NCI-H187 (cell line): ENCODE measurements at places on chromosomes 1 and 21.

GRCh38 chr21:34513129-34513675, 1.2 kb upstream of the KCNE1 start:
- no peak for DNase-seq

GRCh38 chr1:176880955-176881595, 283.4 kb downstream of the ASTN1 start:
- DNase-seq: peak; percentile 66

DNA sequence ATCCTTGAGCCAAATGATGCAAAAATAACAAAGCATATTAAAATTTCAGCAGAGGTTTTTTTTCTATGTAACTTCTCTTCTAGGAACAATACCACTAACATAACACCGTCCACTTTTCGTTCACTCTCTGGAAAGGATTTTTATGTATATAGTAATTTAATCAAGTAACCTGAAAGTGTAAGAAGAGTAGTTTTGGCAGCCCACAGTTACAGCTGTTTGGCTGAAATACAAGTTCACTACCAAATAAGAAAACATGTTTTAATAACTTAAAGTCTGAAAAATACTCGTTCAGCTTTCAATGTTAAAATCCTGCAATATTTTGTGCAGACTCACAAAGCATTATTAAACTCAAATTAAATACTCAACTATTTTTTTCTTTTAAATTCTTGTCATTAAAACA, 896.8 kb upstream of the ADGRL4 start:
- no peak for DNase-seq

DNA sequence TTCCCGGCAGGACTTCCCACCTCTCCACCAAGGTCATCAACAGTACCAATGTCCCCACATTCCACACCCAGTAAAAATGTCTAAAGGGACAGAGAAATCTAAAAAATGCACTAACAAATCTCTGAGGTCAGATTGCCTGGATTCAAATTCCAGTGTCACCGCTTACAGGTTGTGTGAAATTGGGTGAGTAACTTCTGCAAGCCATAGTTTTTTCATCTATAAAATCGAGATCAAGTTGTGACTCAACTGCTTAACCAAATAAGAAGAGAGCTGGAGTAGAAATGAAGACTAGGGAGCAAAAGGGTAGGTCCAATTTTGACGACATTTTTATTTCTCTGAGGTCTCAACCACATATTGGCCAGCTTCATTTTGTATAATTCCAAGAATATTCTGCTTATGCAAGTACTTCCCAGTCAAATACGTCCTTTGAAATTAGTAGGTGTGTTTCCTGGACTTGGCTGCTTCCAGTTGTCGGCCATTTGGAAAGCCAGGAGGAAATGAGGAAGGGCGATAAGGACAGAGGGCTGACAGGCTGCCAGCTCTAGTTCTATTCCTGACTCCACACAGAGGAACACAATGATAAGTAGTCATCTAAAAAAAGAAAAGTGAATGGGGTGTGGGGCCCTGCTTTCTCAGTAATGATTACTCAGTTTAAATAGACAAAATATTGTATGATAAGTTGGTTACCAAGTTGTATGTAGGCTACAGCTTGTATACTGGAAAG, 57.7 kb upstream of the ZC3H11B start:
- no peak for DNase-seq

- DNase-seq: no peak
Observed at GRCh38 chr1:193456811-193457280, 270.4 kb upstream of the B3GALT2 start.

DNA sequence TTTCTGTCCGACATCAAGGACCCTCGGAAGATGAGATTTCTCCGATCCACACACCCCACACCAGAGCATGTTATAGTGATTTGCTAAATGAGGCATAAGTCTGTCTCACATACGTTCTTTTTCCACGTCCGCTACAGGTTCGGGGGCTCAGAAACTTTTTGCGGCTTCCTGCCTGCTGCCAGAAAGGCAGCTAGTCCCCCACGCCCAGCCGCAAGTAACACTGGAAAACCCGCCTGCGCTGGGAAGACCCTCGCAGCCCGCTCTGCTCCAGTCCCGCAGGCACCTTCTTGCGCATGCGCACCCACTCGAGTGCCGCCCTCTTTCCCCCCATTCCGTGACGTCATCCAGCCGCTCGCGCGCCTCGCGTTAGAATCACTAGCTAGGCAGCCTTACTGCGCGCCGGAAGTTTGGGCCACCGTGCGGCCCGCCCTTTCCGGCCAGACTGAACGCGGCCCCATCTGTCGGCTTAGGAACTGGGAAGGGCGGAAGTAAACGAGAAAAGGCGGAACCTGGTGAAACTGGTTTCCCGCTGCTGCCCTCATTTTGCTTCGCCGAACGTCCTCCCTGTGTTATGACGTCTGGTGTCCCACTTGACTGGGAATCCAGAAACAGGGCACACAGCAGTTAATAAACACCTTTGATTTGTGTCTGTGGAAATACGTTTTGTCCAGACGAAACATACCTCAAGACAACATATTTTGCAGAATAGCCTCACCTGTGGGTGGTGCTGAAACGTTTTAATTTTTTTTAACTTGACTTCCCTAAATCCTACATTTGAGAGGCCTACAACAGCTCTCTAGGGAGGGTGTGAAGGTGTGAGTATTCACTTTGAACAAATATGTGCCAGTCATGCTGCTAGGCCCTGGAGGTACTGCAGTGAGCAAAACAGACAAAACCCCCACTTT, at the start of gene C1orf74:
C1orf74 (minus strand) TSS at position 295 of the 905 bp plus-strand sequence. CDS start 925 bp downstream, outside the sequence.
- peak; percentile 69 for DNase-seq

DNA sequence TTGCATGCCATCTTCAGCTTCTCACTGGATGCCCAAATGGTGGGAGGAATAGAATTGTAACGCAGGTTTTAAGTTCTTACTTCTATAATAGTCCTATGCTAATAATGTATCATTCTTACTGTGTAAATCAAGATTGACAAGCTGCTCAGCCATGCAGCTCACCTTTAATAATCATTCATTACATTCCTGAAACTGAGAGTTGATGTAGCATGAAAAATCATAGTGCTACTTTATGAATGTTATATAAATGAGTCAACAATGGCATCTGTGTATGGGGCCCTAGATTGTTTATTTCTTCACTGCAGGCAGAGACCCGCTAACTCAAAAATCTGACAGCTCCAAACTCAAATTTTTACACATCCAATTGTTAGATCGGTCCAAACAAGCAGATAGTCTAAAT, 34.4 kb downstream of the FH start:
- DNase-seq: no peak

DNA sequence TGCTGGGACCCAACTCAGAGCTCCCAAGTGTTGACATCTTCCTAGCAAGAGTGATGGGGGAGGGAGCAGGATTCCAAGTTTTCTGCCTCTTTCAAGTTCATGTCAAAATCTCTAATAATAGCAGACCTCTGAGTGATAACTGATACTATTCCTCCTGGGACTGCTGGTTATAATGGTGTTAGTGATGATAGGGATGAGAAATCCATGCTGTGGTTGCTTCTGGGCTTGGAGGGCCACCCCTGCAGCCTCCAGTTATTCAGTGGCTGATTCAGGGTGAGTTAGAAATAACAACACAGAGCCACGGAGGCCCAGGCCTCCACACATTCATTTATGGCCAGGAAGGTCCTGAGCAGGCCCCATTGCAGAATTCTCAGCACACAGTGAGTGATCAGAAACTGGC, 40.6 kb upstream of the ARTN start:
- no peak for DNase-seq

- DNase-seq: no peak
Observed at GRCh38 chr1:228006786-228007048, at the start of gene WNT3A. TSS of gene WNT3A (plus strand) at chr1:228006998. CDS start at chr1:228007129, 131 bp downstream.

GRCh38 chr21:41091616-41092015, 76.3 kb upstream of the BACE2 start:
- no peak for DNase-seq

DNA sequence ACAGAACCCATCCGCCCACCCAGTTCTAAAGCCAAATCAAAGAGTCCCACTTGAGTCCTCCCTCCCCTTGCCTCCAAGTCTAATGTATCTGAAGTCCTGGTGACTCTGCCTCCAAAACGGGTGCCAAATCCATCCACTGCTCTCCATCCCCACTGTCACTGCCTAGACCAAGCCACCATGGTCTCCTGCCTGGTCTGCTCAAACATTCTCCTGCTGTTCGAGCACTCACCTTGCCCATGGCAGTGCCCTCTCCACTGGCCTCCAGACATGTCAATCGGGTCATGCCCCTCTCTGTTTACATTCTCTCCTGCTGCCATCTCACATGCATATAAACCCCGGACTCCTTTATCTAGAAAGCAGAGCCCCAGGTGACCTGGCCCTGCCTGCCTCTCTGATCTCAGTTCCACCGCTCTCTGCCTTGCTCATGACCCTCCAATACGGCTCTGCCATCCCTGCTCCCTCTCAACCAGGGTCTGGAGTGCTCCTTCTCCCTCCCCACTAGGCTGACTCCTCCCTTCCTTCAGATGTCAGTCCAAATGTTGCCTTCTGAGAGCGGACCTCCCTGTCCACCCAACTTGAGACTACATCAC, 32.1 kb upstream of the MX1 start:
- DNase-seq: no peak

DNA sequence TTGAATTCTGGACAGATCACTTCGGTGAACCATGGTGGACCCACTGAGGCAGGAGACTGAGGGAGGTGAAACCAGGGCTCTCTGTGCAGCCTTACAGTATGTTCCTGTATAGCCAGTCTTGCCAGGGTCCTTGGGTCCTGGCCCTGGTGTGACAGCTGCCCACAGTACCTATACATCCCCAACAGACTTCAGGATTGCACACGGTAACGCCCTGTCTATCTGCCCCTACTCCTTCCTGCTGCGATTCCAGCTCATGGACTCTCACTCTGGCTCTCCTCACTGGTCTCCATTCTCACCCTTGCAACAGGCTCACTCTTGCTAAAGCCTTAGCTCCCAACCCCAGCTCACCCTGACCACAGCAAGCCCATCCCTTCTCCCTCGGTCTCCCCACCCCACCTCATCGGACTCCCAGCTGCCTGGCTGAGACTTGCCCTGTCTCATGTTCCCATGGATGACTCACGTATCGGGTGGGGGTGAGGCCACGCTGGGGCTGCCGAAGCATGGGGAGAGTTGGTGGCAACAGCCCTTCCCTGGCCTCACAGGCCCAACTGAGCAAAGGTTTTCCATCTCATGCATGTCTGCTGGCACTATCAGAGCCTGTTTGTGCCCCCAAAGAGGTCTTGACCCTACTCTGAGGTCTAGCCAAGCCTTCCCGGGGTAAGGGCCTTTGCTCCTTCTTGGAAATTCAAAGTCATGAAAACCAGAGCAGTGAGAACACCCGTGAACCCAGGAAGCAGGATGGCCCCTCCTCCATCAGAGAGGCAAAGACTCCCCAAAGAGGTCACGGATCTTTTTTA, 7.1 kb downstream of the PHLDA3 start:
- DNase-seq: no peak

- no peak for DNase-seq
Observed at GRCh38 chr1:157115429-157115838, 15.8 kb upstream of the ETV3L start.

DNA sequence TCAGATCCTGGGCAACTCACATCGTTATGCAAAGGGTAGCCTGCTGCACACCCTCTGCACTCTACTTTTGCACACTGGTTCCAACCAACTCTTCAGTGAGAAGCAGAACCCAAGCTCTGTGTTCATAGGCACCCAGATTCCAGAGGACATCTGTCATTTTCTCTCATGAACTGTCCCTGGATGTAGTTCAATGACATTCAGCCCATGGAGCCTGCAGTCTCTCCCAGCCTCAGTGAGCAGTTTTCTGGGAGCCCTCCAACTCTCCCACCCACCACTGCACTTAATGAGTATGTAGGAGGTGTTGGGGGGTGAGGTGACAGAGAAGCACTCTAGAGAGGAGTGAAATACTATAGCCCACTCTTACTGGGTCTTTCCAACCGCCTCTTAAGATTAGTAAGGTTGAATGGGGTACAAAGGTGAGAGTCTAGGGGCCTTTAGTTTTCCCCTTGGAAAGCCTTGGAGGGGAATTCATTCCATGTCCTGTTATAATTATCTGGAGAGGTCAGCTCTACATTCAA, 58.1 kb upstream of the APOBEC4 start:
- no peak for DNase-seq

GRCh38 chr21:15241997-15242736, 177.4 kb upstream of the NRIP1 start:
- DNase-seq: no peak

- no peak for DNase-seq
Observed at GRCh38 chr1:66373157-66373591, 160.8 kb upstream of the SGIP1 start.

- no peak for DNase-seq
Observed at GRCh38 chr1:204150702-204151551, 917 bp downstream of the ETNK2 start.

DNA sequence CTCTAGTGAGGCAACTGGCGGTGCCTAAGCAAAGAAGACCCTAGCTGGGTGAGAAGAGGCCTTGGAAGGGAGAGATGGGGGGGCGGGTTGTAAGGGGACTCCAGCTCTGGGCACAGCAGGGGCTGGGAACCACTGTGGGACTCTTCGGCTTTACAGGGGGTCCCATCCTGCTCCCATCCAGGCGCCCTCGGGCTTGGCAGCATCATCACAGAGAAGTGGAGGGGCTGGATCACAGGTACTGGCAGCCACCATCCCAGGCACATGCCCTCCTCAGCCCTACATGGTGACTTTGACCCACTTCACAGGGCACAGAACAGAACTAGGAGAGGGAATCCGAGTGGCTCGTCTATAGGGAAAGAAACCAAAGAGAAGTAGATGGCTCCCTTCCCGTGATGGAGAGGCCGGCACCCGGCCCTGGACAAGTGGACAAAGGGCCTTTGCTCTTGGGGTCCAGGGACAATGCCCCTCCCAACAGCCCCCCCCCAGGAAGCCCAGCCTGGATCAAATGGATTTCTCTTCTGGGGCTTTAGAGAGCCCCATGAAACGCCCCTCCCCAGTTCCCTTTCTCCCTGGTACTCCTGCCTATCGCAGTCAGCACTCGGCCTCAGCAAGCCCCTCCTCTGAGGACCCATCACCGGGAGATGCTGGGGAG, 54.0 kb upstream of the ECE1 start:
- DNase-seq: no peak

- no peak for DNase-seq
Observed at GRCh38 chr1:212455401-212455800, 22.7 kb downstream of the NENF start.

DNA sequence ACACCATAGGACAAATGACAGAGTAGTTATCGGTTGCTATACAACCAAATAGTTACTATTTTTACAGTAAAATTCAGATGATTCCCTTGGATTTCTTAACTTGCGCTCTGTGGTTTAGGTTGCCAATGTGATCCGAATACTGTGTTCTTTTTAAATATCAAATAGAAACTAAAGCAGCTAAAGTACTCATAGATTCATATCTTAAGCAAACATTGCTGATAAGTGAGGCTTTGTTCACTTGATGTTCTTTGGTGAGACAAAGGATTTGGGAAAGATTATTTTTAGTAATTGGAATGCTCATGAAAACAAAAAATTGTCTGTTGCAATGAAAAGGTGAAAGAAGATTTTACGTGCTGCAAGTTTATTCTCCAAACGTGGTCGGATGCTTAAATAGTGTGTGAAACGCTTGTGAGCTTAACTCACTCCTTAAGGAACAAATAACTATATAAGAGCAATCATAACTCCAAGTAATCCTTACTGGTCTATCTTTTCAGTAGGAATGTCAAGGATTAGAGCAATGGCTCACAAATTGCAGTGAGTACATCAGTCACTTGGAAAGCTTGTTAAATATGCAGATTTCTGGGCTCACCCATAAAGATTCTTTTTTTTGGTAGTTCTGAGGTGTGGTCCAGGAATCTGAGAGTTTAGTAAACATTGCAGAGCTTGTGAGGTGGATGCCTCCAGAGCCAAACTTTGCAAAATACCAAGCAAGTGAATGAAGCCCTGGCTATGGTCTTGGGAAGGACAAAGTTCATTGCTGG, 31.8 kb upstream of the PDC start:
- DNase-seq: no peak

GRCh38 chr1:4000811-4001251, 100.8 kb upstream of the C1orf174 start:
- DNase-seq: no peak
